ENCODE measurements at places on chromosomes 3 and 15. TPM values are rescaled to one million over a fixed set of nuclear protein-coding genes. Genes with fewer than 3 reads are reported as not detected.

DNA sequence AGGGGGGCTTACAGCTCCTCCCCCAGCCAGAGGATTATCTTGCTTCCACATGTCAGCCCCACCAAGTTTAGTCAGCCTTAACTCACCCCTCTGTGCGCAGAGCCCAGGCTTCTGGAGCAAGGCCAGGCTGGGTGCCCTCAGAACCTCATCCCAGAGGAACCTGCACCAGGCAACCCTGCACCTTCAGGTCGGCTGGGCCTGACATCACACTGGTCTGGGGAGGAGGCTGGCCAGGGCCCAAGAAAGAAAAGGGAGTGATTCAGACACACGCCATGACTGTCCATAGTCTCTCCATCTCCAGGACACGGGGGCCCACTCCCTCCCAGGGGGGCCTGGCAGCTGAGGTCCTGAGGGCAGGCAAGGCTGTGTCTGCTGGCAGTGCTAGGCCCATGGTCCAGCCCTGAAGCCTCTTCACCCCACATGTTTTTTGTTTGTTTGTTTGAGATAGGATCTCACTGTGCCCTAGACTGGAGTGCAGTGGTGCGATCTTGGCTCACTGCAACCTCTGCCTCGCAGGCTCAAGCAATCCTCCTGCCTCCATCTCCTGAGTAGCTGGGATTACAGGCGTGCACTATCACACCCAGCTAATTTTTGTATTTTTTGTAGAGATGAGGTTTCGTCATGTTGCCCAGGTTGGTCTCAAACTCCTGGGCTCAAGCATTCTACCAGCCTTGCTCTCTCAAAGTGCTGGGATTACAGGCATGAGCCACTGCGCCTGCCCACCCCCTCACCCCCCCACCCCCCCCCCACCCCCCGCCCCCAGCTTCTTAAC, 11.1 kb downstream of the TNK2 start:
- H3K4me1 ChIP-seq = peaks cover 37% of the 10 kb centered on the region
- no peak overlapping the region for H3K4me3 ChIP-seq
- H3K36me3 ChIP-seq = no peaks in the 10 kb centered on the region
- no peaks in the 10 kb centered on the region for H3K27me3 ChIP-seq

DNA sequence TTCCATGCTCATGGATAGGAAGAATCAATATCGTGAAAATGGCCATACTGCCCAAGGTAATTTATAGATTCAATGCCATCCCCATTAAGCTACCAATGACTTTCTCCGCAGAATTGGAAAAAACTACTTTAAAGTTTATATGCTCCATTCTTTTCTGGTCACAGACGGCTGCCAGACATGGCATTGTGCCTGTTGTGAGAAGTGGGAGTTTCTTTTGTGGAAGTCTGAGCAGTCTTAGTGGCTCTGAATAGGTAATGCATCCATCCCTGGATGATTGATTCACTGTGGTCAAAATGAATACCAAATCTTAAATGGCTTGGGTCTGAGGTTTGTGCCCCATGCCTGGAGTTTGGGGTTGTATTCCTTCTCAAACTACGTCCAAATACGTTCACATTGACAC, 274.5 kb upstream of the AZI2 start:
- H3K4me1 ChIP-seq = no peaks in the 10 kb centered on the region
- DNase-seq = no peak
- H3K4me3 ChIP-seq = no peak overlapping the region
- H3K27ac ChIP-seq = no peak overlapping the region
- no peaks in the 10 kb centered on the region for H3K27me3 ChIP-seq

The FGF12 gene
- 1.1 TPM for total RNA-seq

DNA sequence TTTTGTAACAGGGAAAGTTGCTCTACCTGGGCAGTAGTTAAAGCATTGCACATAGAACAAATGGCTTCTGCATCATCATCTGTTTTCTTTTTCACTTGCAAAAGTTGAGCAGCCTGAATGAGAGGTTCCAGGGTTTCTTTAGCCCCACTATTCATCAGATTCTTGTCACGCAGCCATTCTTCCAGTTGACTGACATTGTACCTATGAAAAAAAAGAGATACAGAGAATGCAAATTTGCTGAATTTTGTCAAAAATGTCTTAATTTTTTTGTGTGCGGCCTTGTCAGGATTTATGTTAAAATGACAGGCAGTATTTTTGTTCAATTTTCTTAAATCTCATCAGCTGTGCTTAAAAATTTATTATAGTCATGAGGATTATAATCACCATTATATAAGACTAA, 21.4 kb upstream of the MYO5C start:
- H3K4me1 ChIP-seq = no peaks in the 10 kb centered on the region
- H3K4me3 ChIP-seq = no peak overlapping the region
- no peak for DNase-seq
- H3K27me3 ChIP-seq = no peaks in the 10 kb centered on the region
- no peak overlapping the region for H3K27ac ChIP-seq
- H3K36me3 ChIP-seq = peaks cover 15% of the 10 kb centered on the region

- H3K27me3 ChIP-seq = no peaks in the 10 kb centered on the region
- no peak for DNase-seq
- H3K4me1 ChIP-seq = no peaks in the 10 kb centered on the region
- no peak overlapping the region for H3K4me3 ChIP-seq
These were observed 229.2 kb downstream of the MFSD1 start for GRCh38 chr3:159030886-159031679.

DNA sequence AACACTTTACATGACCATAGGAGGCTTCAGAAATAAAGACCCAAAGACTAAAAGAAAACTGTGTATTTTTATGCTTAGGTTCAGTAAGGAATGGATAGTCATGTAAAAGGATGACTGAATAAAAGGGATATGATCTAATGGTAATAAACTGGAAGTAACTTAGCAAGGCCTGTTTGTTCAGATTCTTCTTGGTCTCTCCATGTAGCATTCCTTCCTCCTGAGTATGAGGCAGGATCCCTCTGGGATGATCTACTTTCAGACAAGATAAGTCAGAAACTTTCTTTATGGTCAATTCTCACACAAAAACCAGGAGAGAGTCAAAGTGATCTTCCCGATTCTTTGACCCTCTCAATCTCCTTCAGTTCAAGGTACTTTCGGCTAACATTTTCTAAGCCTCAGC, 340.8 kb upstream of the DCBLD2 start:
- no peak overlapping the region for H3K4me3 ChIP-seq
- no peaks in the 10 kb centered on the region for H3K36me3 ChIP-seq
- no peak for DNase-seq
- H3K27ac ChIP-seq = no peak overlapping the region

The LTF gene
- total RNA-seq = not detected

DNA sequence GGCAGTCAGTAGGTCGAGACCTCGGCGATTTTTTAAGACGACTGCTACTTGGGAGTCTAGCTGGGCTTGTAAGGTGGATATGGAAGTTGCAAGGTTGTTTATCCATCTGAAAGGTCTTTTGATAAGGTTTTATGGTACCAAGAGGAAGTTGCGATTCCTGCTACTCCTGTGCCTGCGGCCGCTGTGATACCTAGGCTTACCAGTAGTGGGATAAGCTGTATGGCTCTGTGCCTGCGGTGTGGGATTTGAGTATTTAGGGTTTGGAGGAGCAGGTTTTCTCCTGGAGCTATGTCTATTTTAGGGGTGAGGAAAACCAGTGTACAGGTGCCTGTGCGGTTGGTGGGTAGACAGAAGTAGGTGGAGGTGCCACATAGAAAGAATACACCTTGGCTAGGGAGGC, 1059.8 kb downstream of the SI start:
- no peak overlapping the region for H3K4me3 ChIP-seq
- no peaks in the 10 kb centered on the region for H3K27me3 ChIP-seq
- no peaks in the 10 kb centered on the region for H3K4me1 ChIP-seq
- no peak for DNase-seq

The GABRB3 gene
- 1.5 TPM for total RNA-seq

DNA sequence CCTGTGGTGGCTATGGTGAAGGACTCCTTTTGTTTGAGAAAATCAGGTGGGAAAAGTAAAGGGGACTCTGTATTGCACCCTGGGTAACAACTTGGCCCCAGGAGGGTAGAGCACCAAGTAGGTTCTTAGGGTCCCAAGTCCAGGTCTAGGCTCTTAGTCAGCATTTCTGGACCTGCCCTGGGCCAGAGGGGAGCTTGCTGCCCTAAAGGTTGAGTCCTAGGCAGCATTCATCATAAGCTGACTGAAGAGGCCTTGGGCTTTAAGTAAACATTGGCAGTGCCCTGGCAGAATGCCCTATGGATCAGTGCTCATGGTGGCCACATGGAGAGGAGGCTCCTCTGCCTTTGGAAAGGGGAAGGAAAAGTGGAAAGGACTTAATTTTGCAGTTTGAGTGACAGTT, 268.5 kb upstream of the CTNNB1 start:
- DNase-seq = no peak
- no peaks in the 10 kb centered on the region for H3K27me3 ChIP-seq
- H3K4me3 ChIP-seq = no peak overlapping the region

The FBN1 gene
- total RNA-seq = 5.3 TPM

DNA sequence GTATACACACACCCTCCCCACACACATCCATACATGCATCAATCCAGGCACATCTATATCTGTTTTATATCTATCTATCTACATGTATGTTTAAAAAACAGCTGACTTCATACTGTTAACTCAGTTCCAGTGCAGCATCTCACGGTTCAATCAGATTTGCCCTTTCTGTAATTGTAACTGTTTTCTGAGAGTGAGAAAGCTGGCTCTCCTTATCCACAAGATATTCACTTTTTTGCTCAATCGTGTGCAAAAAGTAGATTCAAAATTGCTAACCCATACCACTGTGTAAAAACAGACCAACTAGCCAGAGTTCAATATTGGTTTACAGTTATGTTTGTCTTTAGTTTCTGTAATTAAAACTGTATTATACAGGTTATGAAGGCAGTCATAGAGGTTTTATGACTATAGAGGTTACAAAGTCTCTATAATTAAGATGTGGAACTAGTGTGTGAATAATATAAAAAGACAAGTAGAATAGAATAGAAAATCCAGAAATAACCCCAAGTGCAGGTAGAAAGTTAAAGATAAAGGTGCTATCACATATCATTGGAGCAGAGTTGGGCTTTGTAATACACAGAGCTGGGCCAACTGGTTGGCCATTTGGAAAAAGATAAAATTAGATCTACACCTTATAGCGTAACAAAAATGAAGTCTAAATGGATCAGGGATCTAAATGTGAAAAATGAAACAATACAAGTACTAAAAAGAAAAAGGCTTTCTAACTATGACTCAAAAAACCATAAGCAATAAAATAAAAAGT, 20.1 kb upstream of the MCF2L2 start:
- peak overlapping the region; percentile 82 for H3K27ac ChIP-seq
- no peak for DNase-seq
- H3K4me3 ChIP-seq = peak overlapping the region; percentile 75

DNA sequence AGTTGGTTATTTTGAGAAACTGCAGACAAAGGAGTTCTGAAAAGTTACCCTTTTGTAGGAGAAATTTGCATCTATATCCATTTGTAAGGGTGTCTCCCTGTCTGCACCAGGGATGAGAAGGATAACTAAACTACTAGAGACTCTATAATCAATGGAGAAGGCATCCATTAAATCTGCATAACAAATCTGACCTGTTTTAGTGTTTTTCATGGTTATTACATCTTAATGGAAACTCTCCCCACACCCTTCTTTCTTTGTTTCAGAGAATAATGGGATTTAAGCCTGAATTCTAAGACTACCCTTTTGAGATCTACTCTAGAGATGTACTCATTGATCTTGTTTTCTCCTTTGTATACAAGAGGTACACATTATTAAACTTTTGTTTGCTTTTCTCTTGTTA, 82.0 kb upstream of the DAZL start:
- H3K27me3 ChIP-seq = no peaks in the 10 kb centered on the region
- H3K4me3 ChIP-seq = no peak overlapping the region
- no peak for DNase-seq
- no peaks in the 10 kb centered on the region for H3K4me1 ChIP-seq

- H3K4me3 ChIP-seq = no peak overlapping the region
- DNase-seq = no peak
- H3K27ac ChIP-seq = no peak overlapping the region
- no peaks in the 10 kb centered on the region for H3K4me1 ChIP-seq
- no peaks in the 10 kb centered on the region for H3K27me3 ChIP-seq
These were observed 41.7 kb downstream of the RASGRP1 start for GRCh38 chr15:38522922-38523321.

The DUOXA2 gene
- total RNA-seq = not detected

DNA sequence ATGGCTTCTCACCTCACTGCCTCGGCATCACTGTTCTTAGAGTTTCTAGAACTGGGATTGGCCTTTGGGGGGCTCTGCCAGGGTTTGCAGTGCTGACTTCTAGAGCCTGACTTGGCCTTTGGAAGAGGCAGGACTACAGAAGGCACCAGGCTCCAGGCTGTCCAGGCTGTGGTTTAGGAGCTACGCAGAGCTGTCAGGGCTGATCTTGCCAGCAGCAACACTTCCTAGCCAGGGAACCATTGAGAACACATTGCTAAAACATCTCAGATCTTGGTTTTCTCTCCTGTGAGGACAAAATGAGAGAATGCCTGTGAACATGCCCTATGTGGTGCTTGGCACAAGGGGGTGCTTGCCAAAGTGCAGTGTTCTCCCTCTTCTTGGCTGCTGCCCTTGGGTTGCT, 34.6 kb upstream of the APEH start:
- no peaks in the 10 kb centered on the region for H3K27me3 ChIP-seq
- peaks cover 7% of the 10 kb centered on the region for H3K4me1 ChIP-seq
- H3K27ac ChIP-seq = no peak overlapping the region
- H3K36me3 ChIP-seq = no peaks in the 10 kb centered on the region
- no peak for DNase-seq
- no peak overlapping the region for H3K4me3 ChIP-seq

The MAN2A2 gene
- total RNA-seq = 31.9 TPM

The PLSCR2 gene
- not detected for total RNA-seq

DNA sequence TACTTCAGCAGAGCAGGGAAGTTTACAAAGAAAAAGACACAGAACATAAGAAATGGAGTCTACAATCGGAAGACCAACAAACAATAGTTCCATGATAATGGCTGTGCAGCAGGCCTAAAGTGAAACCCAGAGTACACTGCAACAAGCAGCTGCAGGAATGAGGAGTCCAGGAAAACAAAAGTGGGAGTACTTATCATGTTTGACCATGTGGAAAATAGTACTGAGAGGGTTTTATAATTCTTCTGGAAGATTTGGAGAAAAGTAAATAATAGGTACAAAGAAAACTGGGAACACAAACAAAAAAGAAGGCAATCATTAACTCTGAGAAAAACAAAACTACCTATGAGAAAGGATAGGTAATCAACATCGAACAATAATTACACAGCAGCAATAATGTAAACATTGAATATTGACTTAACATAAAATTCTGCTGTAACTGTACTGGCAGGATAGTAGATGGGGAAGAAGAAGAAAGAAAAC, 87.5 kb downstream of the NEK10 start:
- H3K4me1 ChIP-seq = peaks cover 10% of the 10 kb centered on the region
- H3K27me3 ChIP-seq = no peaks in the 10 kb centered on the region
- H3K27ac ChIP-seq = no peak overlapping the region
- no peaks in the 10 kb centered on the region for H3K36me3 ChIP-seq
- H3K4me3 ChIP-seq = no peak overlapping the region

The CHRFAM7A gene
- 2.0 TPM for total RNA-seq

The ZBTB20 gene
- 37.3 TPM for total RNA-seq

- peaks cover 2% of the 10 kb centered on the region for H3K4me1 ChIP-seq
- no peaks in the 10 kb centered on the region for H3K27me3 ChIP-seq
- no peak for DNase-seq
- no peak overlapping the region for H3K4me3 ChIP-seq
- no peak overlapping the region for H3K27ac ChIP-seq
These were observed 524.3 kb downstream of the UNC13C start for GRCh38 chr15:54502416-54503075.

The CHRD gene
- total RNA-seq = 33.0 TPM

The SLC51A gene
- total RNA-seq = not detected

- no peak for DNase-seq
- no peaks in the 10 kb centered on the region for H3K36me3 ChIP-seq
- no peak overlapping the region for H3K27ac ChIP-seq
These were observed 4.8 kb downstream of the GPR171 start for GRCh38 chr3:151197981-151198767.

- no peak overlapping the region for H3K4me3 ChIP-seq
- H3K27ac ChIP-seq = no peak overlapping the region
- no peaks in the 10 kb centered on the region for H3K4me1 ChIP-seq
- H3K36me3 ChIP-seq = no peaks in the 10 kb centered on the region
- no peaks in the 10 kb centered on the region for H3K27me3 ChIP-seq
These were observed 375.8 kb upstream of the ARL6 start for GRCh38 chr3:97388774-97389173.
